ENCODE measurements at places on chromosomes 12 and 14. TPM values are rescaled to one million over a fixed set of nuclear protein-coding genes. Genes with fewer than 3 reads are reported as not detected.

GRCh38 chr12:87870061-87870460 is 159.1 kb downstream of the C12orf50 start:
- H3K27ac ChIP-seq, result peak overlapping the region; percentile 56
- H3K27me3 ChIP-seq, result no peaks in the 10 kb centered on the region
- no peaks in the 10 kb centered on the region for H3K4me1 ChIP-seq
- no peak for DNase-seq
- no peak overlapping the region for H3K4me3 ChIP-seq

GRCh38 chr12:65536876-65537681 is 258.6 kb downstream of the MSRB3 start:
- H3K4me3 ChIP-seq, result no peak overlapping the region
- H3K27me3 ChIP-seq, result peaks cover 7% of the 10 kb centered on the region
- H3K4me1 ChIP-seq, result peaks cover 5% of the 10 kb centered on the region
- H3K27ac ChIP-seq, result no peak overlapping the region

GRCh38 chr12:51430196-51430895 is 5.7 kb downstream of the SLC4A8 start:
- no peaks in the 10 kb centered on the region for H3K36me3 ChIP-seq
- H3K4me1 ChIP-seq, result peaks cover 2% of the 10 kb centered on the region
- DNase-seq, result no peak
- H3K27ac ChIP-seq, result no peak overlapping the region
- no peak overlapping the region for H3K4me3 ChIP-seq

GRCh38 chr12:82966001-82966559 is 279.4 kb downstream of the TMTC2 start:
- no peak for DNase-seq
- no peaks in the 10 kb centered on the region for H3K36me3 ChIP-seq
- no peak overlapping the region for H3K27ac ChIP-seq
- no peak overlapping the region for H3K4me3 ChIP-seq

- no peaks in the 10 kb centered on the region for H3K4me1 ChIP-seq
- no peaks in the 10 kb centered on the region for H3K27me3 ChIP-seq
- no peak overlapping the region for H3K27ac ChIP-seq
These were observed 819.2 kb downstream of the FSCB start for GRCh38 chr14:43687921-43688320.

GRCh38 chr12:20063116-20063515 is 305.2 kb upstream of the PDE3A start:
- no peaks in the 10 kb centered on the region for H3K27me3 ChIP-seq
- H3K4me1 ChIP-seq, result no peaks in the 10 kb centered on the region
- H3K36me3 ChIP-seq, result peaks cover 2% of the 10 kb centered on the region
- no peak overlapping the region for H3K4me3 ChIP-seq
- H3K27ac ChIP-seq, result no peak overlapping the region

- no peaks in the 10 kb centered on the region for H3K4me1 ChIP-seq
- peaks cover 3% of the 10 kb centered on the region for H3K27me3 ChIP-seq
- no peaks in the 10 kb centered on the region for H3K36me3 ChIP-seq
- no peak overlapping the region for H3K4me3 ChIP-seq
- no peak overlapping the region for H3K27ac ChIP-seq
These were observed 93.9 kb downstream of the DYRK2 start for GRCh38 chr12:67742461-67742860.

DNA sequence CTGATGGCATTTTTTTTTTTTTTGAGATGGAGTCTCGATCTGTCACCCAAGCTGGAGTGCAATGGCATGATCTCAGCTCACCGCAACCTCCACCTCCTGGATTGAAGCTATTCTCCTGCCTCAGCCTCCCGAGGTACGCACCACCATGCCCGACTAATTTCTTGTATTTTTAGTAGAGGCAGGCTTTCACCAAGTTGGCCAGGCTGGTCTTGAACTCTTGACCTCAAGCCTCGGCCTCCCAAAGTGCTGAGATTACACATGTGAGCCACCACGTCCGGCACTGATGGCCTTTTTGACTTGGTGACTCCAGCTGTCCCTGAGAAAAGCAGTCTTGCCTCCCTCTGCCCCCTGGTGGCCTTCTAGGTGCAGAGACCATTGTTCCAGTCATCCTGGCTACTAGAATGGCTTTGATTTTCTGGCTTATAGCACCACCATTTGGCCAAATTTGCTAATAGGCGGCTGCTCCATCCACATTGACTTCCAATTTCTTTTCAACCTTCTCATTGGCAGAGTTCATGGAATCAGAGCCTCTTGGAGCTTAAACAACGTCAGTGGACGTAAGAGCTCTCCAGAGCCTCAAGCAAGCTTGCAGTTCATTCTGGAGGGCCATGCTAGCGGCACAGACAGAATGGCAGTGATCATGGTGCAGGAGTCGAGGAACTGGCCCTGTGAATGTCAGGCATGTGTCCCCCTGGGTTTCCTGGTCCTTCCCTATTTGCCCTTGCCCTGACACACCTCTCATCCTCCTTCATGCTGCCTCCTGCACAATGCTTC is 25.4 kb upstream of the EIF4B start:
- no peak overlapping the region for H3K4me3 ChIP-seq
- H3K4me1 ChIP-seq, result peaks cover 8% of the 10 kb centered on the region
- no peaks in the 10 kb centered on the region for H3K36me3 ChIP-seq
- H3K27ac ChIP-seq, result no peak overlapping the region

DNA sequence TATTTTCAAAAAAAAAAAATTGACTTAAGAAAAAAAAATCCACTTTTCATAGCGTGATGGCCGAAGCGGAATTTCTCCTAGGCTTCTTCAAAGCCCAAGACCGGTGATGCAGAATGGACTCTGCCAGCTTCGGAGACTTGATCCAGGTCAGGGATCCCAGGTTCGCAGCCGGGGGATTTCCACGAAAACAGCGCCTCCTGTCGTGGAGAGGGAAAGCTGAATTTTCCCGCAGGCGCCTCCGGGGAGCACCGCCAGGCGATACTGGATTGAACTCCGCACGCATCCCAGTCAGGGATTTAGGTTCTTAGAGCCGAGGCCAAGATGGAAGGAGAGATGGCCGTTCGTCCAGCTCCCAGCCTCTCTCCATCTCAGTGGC is 2.1 kb downstream of the TTC6 start:
- no peak overlapping the region for H3K4me3 ChIP-seq
- DNase-seq, result no peak
- H3K36me3 ChIP-seq, result peaks cover 15% of the 10 kb centered on the region
- H3K4me1 ChIP-seq, result peaks cover 23% of the 10 kb centered on the region
- no peak overlapping the region for H3K27ac ChIP-seq

DNA sequence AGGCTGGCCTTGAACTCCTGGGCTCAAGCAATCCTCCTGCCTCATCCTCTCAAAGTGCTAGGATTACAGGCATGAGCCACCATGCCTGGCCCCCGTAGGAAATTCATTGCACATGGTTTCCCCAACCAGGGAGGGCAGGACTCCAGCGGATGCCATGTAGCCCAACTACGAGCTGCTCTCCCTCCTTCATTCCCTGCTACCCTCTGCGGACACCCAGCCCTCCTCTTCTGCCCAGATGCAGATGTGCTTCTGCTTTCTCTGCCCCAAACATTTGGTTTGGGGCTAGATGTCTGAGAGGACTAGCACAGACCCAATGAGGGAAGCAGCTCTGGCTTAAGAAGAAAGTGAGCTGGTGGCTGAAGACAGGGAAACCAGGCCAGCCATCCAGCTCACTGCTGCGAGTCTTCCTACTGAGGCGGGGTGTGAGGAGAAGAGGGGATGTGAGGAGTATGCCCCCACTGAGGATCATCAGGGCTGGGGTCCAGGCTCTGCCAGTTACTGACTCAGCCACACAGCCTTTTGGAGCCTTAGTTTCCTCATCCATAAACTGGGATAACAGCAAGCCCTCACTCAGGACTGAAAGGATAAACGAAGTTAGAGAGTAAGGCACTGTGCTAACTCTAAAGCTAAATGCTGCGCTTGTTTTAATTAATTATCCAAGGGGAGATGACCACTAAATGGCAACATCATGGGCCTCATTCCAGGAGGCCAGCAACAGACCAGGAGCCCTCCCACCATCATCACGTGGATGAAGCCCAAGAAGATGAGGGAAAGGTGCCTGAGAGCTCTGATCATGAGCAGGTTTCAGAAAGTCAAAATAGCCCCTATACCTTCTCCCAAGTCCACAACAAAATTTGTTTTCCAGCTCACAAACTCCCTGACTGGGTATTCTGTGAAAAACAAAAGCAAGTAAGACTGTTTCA is 10.9 kb downstream of the CTDSP2 start:
- no peak for DNase-seq
- no peaks in the 10 kb centered on the region for H3K27me3 ChIP-seq
- no peaks in the 10 kb centered on the region for H3K36me3 ChIP-seq
- peak overlapping the region; percentile 77 for H3K4me3 ChIP-seq
- peak overlapping the region; percentile 85 for H3K27ac ChIP-seq

DNA sequence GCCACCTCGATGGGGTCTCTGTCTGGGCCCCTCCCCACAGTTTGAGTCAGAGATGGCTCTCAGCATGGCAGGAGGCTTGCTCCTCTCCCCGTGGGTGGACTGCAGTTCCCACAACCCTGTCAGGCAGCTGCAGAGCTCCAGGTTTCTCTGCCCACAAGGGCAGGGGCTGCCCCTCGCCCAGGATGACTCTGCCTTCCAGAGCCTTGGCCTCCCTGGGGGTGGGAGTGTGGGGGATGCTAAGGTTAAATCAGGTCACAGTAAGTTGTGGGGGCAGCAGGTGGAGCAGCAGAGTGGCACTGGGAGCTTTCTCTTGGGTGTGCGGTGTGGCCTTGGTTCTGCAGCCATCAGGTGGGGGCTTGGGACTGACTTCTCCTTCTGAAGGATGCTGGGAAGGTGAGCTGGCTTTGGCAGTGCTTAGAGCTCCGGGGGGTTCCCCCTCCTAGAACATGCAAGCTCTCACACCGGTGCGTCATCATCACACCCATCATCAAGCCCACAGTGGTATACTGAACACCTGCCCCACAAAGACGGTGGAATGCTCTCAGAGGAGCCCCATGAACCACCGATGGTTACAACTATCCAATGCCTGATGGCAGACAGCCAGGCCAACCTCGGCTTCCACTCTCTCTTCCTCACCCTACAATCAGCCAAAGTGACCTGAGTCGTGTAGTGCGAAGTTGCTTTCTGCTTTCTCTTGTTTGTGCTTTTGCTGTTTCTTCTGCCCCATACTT is 39.7 kb downstream of the ERH start:
- peak overlapping the region; percentile 40 for H3K4me3 ChIP-seq
- peak overlapping the region; percentile 78 for H3K27ac ChIP-seq

Gene INHBE
- 4.8 TPM for total RNA-seq

Gene SRSF5
- total RNA-seq, result 428 TPM

Gene SERPINA4
- not detected for total RNA-seq

Measured in activated T-cell treated with anti-CD3 and anti-CD28 coated beads, Interleukin-2, amount 50 U/mL, for 72 hours (primary cell).